ENCODE measurements at places on chromosomes 11 and 22.

GRCh38 chr11:118524757-118525470 lies 2.4 kb upstream of the TTC36 start:
- DNase-seq: no peak

- no peak for DNase-seq
These were observed 278.2 kb downstream of the DLG2 start for GRCh38 chr11:85348945-85349344.

DNA sequence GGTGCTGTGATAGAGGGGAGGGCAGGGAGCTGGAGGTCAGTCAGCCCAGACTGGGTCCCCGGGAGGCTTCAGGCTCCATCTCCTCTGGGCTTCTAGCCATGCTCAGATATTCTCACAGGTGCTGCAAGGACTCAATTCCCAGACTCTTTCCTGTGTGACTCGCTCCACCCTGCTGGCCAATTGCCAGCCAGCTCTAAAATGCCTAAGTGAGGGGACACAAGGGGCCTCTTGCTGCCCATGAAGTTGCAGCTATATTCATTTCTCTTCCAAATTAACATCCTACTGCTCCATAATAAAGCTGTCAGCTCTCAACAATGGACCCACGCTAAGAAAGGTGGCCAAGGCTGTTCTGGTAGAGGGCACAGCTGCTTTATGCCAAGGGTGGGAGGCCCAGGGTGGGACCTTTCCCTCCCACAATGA lies 101.5 kb downstream of the PLEKHA7 start:
- DNase-seq: no peak

GRCh38 chr11:119672597-119672996 lies 56.4 kb downstream of the NECTIN1 start:
- no peak for DNase-seq

DNA sequence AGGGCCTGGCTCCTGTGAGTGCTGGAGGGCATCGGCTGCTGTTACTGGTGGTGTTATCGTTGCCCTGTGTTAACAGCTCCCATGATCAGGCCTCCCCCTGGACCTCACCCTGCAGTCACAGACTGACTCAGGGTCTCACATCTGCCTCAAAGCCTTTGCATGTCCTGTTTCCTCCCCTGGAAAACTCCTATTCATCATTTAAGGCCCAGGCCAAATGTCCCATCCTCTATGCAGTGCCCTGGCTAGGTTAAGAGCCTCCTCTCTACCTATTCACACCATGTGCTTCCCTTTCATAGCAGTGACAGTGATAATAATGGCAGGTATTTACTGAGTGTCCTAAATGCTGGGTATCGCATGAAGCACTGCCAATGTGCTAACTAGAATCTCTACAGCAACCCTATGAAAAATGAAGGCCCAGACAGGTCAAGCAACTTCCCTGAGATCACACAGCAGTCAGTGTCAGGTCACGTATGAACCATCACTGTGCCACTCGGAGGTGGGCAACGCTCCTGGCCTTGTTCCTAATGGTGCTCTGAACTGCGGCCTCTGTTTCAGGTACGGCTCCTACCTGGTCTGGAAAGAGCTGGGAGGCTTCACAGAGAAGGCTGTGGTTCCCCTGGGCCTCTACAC lies 9.3 kb downstream of the TSPO start:
- no peak for DNase-seq

DNA sequence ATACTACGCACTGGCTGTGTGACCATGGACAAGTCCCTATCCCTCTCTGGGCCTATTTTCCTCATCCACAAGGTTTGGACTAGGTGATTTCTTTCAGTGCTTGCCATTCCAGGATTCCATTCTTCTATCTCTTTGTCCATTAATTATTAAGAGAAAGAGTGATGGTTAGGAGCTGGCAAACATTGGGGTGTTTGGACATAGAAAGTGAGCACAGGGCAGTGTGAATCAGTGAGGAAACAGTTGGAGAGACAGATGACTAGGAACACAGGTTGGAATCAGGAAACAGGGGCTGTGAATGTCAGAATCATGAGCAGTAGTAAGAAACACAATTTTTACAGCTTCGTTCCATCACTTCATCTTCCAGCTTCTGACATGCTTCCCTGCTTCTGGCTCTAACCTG lies 211.8 kb downstream of the INSC start:
- no peak for DNase-seq

DNA sequence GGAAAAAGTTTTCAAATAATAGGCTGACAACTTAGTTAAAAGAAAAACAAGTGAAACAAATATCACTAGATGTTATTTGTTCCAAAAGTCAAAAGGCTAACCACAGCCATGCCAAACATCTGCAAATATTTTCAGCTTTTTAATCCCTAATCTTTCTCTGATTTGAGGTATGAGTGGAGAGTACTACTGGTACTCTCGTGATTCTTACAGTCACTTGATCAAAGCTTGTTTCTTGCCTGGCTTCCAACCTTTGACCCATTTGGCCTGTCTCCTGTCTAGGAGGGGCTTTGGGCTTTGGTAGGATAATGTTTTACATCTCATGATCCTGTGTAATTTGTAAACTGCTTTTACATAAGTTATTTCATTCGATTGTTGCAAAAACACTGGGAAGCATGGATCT lies 301.8 kb upstream of the SORL1-AS1 start:
- DNase-seq: no peak

GRCh38 chr11:119641983-119642745 lies 86.8 kb downstream of the NECTIN1 start:
- peak; percentile 10 for DNase-seq

DNA sequence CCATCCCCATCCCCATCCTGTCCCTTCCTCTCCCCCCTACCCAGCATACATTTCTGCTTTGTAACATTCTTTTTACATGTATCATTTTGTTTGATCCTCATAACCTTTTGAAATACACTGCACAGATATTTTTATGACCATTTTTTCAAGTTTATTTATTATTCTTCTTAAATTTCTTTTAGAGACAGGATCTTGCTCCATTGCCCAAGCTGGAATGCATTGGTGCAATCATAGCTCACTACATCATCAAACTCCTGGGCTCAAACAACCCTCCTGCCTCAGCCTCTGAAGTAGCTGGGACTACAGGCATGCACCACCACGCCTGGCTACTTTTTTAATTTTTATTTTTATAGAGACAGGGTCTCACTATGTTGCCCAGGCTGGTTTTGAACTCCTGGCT lies 99.4 kb upstream of the AKIP1 start:
- DNase-seq: no peak

DNA sequence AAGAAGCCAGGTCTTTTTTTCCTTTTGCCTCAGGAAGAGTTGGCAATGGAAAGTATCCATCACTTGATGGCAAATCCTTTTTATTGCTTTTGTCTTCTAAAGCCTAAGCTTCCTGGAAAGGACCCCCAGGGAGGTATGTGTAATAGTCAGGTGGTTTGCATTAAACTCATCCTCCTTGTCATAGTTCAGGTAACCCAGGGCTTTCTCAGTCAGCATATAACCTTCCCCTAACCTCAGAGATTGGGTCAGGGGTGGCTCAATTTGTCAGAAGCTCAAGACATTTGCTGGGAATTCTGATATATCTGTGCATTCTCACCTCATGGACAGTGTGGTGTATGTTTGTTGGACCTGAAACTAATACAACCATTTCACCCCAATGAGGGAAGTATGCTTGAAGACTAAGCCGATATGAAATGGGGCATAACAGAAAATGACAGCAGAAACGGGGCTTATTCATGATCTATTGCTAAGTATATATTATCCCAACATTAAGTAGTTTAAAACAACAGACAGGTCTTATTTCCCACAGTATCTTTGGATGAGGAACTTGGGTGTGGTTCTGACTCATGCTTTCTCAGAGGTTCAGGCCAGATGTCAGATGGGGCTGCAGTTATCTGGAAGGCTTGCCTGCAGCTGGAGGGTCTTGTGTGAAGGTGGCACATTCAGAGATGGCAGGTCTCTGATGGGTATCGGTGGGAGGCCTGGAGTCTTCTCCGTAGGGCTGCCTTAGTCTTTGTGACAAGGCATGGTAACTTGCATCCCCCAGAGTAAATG lies 135.8 kb upstream of the SPON1 start:
- no peak for DNase-seq

DNA sequence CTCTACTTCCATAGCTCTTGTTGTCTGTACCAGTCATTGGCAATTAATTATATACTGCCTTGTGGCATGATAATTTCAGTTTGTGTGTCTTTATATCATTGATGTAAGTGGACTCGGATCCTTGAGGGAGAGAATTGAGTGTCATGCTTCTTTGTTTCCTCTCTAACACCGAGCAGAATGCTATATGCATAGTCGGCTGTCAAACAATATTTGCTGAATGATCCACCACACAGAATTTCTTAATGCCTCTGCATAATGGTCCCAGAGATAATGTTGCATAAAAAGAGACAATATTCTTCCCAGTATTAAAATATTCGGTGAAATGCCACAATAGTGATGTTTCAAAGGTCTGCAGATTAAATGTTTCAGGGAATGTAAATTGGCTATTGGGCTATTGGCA lies 664.8 kb downstream of the NTM start:
- DNase-seq: no peak

GRCh38 chr22:31616315-31616980 lies 45.6 kb downstream of the PISD start:
- DNase-seq: no peak

- no peak for DNase-seq
These were observed 1344.0 kb upstream of the RAG2 start for GRCh38 chr11:37942081-37942480.

GRCh38 chr11:76244316-76244851 lies 38.1 kb upstream of the WNT11 start:
- DNase-seq: no peak

GRCh38 chr11:73851046-73851764 lies 25.4 kb downstream of the COA4 start:
- no peak for DNase-seq

DNA sequence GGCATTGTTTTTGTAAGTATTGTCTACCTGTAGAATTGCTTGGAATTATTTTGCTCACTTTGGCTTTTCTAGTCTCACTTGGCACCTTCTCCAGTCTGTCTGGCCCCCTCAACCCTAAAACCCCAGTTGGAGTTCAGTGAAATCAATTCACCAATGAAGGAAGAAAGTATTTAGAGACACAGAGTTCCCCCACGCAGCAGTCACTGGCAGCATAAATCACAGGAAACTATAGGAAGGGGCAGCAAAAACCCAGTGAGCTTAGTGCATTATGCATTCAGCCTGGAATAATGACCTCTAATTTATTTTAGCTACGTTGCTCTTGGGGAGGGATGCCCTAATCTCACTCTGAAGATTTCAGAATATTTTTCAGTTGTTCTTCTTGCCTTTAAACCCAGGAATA lies 204.7 kb upstream of the BLID start:
- DNase-seq: no peak

DNA sequence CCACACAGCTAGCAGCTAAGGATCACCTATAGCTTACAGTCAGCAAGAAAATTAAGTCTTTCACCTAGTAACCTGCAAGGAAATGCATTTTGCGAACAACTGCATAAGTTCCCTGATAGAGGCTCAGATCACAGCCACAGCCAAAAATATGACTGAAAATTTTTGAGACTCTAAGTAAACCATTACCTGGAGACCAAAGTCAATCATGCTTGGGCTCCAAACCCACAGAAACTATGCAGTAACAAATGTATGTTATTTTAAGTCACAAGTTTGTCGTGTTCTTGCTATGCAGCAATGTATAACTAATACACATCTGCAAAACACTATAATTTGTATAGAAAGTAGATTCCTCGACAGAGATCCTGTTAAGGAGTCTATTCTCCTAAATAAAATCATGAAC lies 1025.7 kb upstream of the RAG2 start:
- no peak for DNase-seq

GRCh38 chr22:40819599-40820140 lies 524 bp upstream of the SLC25A17 start:
- DNase-seq: peak; percentile 9

DNA sequence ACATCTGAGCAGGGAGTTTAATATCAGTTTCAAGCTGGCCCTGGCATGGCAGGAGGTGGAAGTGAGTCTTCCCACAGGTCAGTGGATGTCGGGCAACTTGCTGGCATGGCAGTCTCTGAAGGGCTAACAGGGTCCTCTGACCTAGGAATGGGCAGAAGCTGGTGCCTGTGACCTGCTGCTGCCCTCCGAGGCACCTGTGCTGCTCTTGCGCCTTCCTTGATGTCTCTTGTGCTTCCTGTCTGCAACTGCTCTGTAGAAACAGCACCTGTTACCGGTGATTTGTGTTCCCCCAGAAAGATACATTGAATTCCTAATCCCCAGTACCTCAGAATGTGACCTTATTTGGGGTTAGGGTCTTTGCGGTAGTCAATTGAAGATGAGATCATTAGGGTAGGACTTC lies 110.3 kb downstream of the RPS6KA4 start:
- DNase-seq: no peak

GRCh38 chr11:120746836-120747609 lies 235.5 kb downstream of the GRIK4 start:
- no peak for DNase-seq

GRCh38 chr22:29260031-29260560 lies 7.7 kb downstream of the RHBDD3 start:
- DNase-seq: no peak

- DNase-seq: no peak
These were observed 4.8 kb upstream of the FAR1 start for GRCh38 chr11:13663631-13664071.

DNA sequence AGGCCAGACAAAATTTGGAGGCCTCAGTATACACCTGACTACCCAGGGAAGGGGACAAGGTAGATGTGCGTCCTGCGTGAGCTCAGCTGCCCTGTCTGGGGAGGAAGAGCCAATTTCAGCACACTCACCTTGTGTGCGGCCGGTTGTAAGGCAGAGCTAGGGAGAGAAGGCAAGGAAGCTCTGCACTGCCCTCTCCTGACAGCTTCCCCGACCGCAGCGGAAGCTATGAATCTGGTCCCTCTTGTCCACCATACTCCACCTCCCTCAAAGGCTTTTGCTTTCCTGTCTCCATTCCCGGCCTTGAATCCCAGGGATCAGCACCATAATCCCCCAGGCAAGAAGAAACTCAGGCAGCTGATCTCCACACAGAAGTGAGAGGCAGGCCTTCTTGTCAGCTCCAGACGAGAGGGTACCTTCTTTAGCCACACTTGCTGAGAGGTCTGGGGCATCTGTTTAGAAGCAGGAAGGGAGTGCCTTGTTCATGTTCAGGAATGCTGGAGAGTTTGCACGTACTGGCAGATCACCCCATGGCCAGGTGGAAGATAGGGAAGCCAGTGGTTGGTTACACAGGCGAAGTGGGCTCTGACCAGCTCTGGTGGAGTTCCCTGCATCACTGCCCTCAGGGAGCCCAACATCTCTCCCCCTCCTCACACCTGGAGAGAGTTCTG lies 62.5 kb downstream of the FEZ1 start:
- DNase-seq: peak; percentile 17
